Activated CD4-positive, CD25-positive, alpha-beta regulatory T cell treated with anti-CD3 and anti-CD28 coated beads, Interleukin-2, amount 50 U/mL, for 24 hours (primary cell): ENCODE measurements at places on chromosomes 11 and 22.

DNA sequence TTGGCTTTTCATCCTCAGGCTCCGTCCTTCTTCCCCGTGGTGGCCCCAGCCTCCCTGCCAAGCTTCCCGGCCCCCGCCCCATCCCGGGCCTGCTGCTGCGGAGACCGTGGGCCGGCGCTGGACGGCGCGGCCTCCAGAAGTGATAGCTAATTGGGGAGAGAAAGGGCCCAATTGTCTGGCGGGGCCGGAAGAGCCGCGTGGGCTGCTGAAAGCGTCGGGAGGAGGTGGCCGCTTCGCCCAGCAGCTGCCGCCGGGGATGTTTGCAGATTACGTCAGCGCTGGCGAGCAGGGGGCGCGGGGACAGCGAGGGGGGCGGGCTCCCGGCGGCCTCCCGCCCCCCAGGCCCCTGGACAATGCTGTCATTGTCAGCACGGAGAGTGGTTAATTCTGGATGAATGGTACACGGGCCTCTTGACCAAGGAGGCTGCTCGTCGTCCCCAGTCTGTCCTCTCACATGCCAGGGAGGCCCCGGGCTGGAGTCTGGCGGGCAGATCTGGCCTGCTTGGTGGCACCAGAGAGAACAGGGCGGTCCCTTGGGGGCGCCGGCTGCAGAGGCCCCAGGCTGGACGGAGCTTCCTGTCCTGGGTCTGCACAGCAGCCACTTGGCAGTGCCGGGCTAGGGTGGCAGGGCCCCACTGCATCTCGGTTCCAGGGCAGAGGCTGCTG, 1.6 kb downstream of the SMIM38 start:
- no peak for ATAC-seq

DNA sequence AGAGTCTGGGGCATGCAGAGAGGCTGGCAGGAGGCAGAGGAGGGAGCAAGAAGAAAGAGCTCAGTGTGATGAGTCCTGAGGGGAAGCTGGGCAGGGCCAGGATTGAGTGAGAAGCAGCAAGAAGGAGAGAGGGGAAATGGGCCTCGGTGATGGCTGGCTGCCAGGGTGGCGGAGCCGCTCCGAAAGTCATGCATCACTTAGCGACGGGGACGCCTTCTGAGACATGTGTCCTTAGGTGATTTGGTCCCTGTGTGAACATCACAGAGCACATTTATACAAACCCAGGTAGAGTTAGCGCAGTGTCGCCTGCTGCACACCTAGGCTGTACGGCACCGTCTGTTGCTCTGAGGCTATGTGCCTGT, 15.1 kb downstream of the TBC1D22A start:
- ATAC-seq = no peak

GRCh38 chr11:2409126-2409525, 8.6 kb downstream of the TSSC4 start:
- no peak for ATAC-seq

DNA sequence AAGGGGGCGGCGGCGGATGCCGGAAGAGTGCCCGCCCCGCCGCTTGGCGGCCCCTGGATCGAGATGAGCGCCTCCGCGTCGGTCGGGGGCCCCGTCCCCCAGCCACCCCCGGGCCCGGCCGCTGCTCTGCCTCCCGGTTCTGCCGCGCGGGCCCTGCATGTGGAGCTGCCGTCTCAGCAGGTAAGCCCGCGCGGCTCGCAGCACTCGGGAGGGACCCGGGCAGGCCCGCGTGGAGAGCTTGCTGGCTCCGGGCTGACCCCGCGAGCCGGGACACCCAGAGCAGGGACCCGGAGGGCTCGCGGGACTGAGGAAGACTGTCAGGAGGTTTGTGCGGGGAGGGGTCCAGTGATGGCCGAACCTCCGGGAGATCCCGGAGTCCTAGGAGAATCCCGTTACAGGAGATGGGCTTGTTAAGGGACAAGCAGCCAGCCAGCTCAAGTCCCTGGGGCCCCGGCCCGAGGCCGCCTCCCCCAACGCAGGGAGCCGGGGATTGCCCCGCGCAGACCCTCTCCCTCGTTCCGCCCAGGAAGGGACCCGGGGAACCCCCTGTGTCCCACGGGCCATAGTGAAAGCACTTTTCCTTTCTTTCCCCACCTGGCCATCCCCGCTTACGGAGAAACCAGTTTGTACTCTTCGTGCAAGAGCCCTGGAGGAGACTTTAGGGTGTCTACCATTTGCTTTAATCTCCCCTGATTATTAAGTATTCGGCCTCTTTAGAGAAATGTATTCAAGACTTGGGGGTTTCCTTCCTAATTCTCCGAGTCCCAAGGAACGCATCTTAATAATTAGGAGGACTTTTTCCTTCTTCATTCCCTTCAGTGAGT, 547 bp downstream of the UVRAG start:
- peak; percentile 25 for ATAC-seq

- ATAC-seq = no peak
Measured at GRCh38 chr11:63666874-63667273, 4.3 kb downstream of the ATL3 start.

DNA sequence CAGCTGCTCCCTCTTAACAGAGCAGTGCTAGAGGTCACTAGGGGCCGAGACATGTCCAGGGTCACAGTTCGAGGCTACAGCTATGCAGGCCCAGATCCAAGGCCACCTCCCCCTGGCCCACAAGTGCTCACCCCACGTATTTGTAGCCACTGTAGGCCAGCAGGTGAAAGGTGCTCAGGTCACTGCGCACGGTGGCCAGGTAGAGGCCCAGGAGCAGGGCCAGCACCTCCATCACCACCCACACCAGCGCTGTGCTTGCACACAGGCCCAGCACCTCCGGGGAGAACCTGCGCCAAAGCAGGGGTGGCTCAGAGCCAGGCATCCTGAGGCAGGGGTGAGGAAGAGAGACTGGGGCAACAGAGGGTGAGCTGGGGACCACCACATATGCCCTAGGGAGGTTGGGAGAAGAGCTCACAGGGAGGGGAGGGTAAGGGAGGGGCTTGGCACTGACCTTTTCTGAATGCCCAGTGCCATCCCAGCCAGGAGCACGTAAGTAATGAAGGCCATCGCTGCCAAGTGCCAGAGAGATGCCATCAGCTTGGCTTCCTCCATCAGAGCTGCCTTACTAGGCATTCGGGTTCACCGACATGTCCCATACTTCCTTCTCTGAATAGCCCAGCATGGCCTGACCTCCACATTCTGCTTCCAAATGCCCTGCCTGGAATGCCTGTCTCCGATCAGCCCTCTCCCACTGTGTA, 3.5 kb downstream of the YIF1A start:
- no peak for ATAC-seq
